ENCODE measurements at places on chromosomes 1 and 21. TPM values are rescaled to one million over a fixed set of nuclear protein-coding genes. Genes with fewer than 3 reads are reported as not detected.

Gene MX2
- polyA plus RNA-seq: 12.6 TPM

Gene TNFRSF14
- polyA plus RNA-seq: 21.8 TPM

Gene TDRD5
- polyA plus RNA-seq: 0.67 TPM

Gene PRKAA2
- 0.67 TPM for polyA plus RNA-seq

Gene GUCA2A
- not detected for polyA plus RNA-seq

Gene PRMT6
- polyA plus RNA-seq: 8.7 TPM

Gene DNALI1
- 3.8 TPM for polyA plus RNA-seq

Gene MYOM3
- 0.33 TPM for polyA plus RNA-seq

Gene HIVEP3
- polyA plus RNA-seq: 4.6 TPM

Gene MCOLN3
- polyA plus RNA-seq: 1.1 TPM

Gene NTMT2
- polyA plus RNA-seq: not detected

Gene ARID1A
- polyA plus RNA-seq: 12.2 TPM

Gene THEM5
- polyA plus RNA-seq: not detected

Gene DBT
- polyA plus RNA-seq: 5.4 TPM

Gene PKP1
- polyA plus RNA-seq: 6.2 TPM

Gene CYP4A22
- polyA plus RNA-seq: 0.10 TPM

Gene VWA5B1
- not detected for polyA plus RNA-seq

Gene PCP4
- polyA plus RNA-seq: 2.0 TPM

Gene TGFBR3
- polyA plus RNA-seq: 71.2 TPM

Gene KIF14
- 0.04 TPM for polyA plus RNA-seq

Gene SDHB
- 164 TPM for polyA plus RNA-seq

Gene PPIAL4G
- not detected for polyA plus RNA-seq

Gene TSPAN1
- 3.0 TPM for polyA plus RNA-seq

Gene OR2G6
- polyA plus RNA-seq: not detected

Gene CFHR5
- not detected for polyA plus RNA-seq

Gene CR1L
- not detected for polyA plus RNA-seq

Gene TRAF3IP3
- 1.8 TPM for polyA plus RNA-seq

Gene SNIP1
- 2.2 TPM for polyA plus RNA-seq

Gene LRRN2
- 3.1 TPM for polyA plus RNA-seq

Gene SELE
- 7.6 TPM for polyA plus RNA-seq

Gene OSCP1
- polyA plus RNA-seq: 10.3 TPM

Gene AMY1C
- polyA plus RNA-seq: not detected

Gene B3GALT6
- polyA plus RNA-seq: 13.0 TPM

Gene TEX38
- not detected for polyA plus RNA-seq

Gene PADI3
- not detected for polyA plus RNA-seq

Gene REN
- not detected for polyA plus RNA-seq

Gene DIO1
- polyA plus RNA-seq: not detected
